ENCODE measurements at places on chromosomes 3 and 15.

DNA sequence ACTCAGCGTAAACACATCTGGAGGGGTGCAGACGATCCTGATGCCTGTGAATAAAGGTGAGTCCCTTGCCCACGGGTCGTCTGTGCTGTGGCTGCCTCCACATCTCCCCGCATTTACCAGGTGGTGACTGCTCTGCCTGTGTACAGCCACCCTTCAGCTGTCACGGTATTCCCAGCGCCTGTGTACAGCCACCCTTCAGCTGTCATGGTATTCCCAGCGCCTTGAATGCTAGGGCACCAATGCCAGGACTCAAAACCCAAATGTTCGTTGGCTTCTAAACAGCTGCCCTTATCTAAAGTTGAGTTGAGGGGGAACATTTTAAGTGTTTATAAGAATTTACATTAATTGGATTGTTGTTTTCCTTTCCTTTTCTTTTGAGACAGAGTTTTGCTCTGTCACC, 27.4 kb downstream of the MAP6D1 start:
- H3K27ac ChIP-seq: no peak overlapping the region
- peaks cover 1% of the 10 kb centered on the region for H3K36me3 ChIP-seq
- H3K4me1 ChIP-seq: no peaks in the 10 kb centered on the region
- DNase-seq: no peak
- no peaks in the 10 kb centered on the region for H3K27me3 ChIP-seq

DNA sequence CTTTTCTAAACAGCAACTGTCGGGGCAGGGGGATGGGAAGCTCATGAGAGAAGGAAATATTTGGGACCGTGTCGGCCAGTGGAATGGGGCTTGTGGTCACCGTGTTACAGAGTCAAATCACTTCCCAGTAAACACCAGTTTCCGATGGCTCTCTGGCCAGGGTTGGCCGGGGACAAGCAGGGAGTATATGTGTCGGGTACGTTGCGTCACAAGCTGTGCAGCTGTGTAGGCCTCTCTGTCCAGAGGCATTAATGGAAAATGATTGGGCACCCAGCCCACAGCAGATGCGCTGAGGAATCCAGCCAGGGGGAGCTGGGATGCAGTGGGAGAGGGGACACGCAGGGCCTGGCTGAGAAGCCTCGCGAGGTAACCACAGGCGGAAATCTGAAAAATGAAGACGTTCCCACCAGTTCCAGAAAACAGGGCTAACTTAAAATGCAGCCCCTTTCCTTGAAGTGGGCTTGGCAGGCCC, 15.8 kb upstream of the ALDH1A3 start:
- no peak overlapping the region for H3K27ac ChIP-seq
- no peaks in the 10 kb centered on the region for H3K27me3 ChIP-seq
- no peaks in the 10 kb centered on the region for H3K36me3 ChIP-seq
- no peaks in the 10 kb centered on the region for H3K4me1 ChIP-seq
- no peak overlapping the region for H3K4me3 ChIP-seq

- no peak overlapping the region for H3K4me3 ChIP-seq
- no peaks in the 10 kb centered on the region for H3K36me3 ChIP-seq
- no peaks in the 10 kb centered on the region for H3K4me1 ChIP-seq
- H3K27me3 ChIP-seq: no peaks in the 10 kb centered on the region
- no peak overlapping the region for H3K27ac ChIP-seq
Measured at GRCh38 chr3:170982733-170983132, 43.8 kb downstream of the SLC2A2 start.

DNA sequence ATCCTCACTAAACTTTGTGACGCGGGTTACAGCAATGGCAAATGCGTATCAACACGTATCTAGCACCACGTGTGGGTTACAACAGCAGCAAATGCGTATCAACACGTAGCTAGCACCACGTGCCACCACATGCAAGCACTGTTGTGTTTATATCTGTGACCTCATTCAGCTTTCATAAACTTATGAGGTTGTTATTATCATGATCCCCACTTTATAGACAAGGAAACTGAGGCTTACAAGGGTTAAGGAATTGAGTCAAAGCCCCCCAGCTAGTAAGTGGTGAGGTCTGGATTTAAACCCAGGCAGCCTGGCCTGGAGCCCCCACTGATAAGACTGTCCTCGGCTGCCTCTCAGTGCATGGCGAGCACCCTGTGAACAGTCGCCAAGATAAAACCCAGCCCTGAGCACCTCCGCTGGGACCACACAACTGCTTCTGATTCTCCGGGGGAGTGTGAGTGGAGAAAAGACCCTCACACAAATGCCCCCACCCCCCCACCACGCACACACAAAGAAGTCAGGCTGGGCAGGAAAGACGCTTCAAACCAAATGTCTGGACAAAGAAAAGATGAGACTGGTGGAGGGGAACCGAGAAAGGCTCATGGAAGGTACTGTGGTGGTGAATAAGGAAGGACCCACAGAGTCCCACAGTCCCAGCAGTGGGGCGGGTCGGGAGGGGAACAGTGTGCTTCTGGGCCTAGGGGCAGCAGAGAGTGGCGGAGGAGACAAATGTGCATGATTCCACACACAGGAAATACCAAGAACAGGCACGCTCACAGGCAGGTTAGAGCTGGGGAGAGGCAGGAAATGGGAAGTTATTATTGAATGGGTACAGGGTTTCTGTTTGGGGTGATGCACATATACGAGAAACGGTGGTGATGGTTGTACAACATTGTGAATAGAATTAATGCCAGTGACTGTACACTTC, 173.4 kb downstream of the XXYLT1 start:
- no peaks in the 10 kb centered on the region for H3K36me3 ChIP-seq
- H3K27ac ChIP-seq: no peak overlapping the region
- H3K27me3 ChIP-seq: no peaks in the 10 kb centered on the region

- H3K4me3 ChIP-seq: no peak overlapping the region
- H3K36me3 ChIP-seq: no peaks in the 10 kb centered on the region
- H3K27ac ChIP-seq: no peak overlapping the region
- H3K27me3 ChIP-seq: no peaks in the 10 kb centered on the region
Measured at GRCh38 chr3:16277471-16277870, 12.5 kb downstream of the OXNAD1 start.

- no peaks in the 10 kb centered on the region for H3K36me3 ChIP-seq
- no peak for DNase-seq
- no peak overlapping the region for H3K4me3 ChIP-seq
- H3K4me1 ChIP-seq: no peaks in the 10 kb centered on the region
Measured at GRCh38 chr3:104887069-104887468, 479.6 kb upstream of the ALCAM start.

DNA sequence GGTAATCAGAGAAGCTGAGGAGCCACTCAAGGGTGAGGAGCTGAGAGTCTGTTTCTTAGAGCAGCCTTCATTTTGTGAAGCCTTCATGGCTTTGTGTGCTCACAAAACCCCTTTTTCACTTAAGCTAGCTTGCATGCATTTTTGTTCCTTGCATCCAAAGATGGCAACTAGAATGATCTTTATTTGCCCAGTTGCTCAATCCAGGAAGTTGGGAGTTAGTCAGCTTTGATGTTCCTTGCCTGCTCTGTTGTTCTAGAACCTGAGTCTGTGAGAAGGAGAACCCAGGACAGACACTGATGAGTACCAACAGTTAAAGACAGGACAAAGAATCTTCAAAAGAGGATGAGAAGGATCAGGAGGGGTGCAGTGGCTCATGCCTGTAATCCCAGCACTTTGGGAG, 81.8 kb downstream of the IL20RB start:
- H3K4me1 ChIP-seq: no peaks in the 10 kb centered on the region
- no peak overlapping the region for H3K4me3 ChIP-seq
- no peaks in the 10 kb centered on the region for H3K27me3 ChIP-seq
- DNase-seq: no peak
- no peaks in the 10 kb centered on the region for H3K36me3 ChIP-seq
- no peak overlapping the region for H3K27ac ChIP-seq

DNA sequence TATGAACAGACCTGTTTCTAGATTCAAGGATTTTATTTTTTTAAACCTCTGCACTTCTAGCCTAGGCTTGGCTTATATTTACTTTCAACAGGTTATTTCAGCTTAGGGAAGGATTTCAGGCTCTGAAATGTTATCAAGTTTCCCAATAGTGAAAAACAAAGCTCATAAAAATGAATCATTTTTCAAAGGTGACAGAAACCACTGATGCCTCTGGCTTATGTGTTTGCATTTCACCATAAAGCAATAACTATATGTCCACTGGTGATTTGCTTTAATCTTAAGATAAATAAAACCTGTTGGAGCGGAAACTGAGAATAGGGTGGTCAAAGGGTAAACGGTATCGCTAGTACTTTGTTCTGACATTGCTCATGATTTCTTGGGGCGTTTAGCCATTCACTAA, 141.2 kb upstream of the LRIG1 start:
- no peaks in the 10 kb centered on the region for H3K36me3 ChIP-seq
- no peak for DNase-seq
- no peaks in the 10 kb centered on the region for H3K4me1 ChIP-seq
- H3K27ac ChIP-seq: peak overlapping the region; percentile 37

GRCh38 chr3:18194431-18194830, 230.7 kb downstream of the SATB1 start:
- H3K27ac ChIP-seq: no peak overlapping the region
- no peaks in the 10 kb centered on the region for H3K27me3 ChIP-seq
- DNase-seq: no peak
- H3K4me1 ChIP-seq: no peaks in the 10 kb centered on the region
- no peaks in the 10 kb centered on the region for H3K36me3 ChIP-seq

DNA sequence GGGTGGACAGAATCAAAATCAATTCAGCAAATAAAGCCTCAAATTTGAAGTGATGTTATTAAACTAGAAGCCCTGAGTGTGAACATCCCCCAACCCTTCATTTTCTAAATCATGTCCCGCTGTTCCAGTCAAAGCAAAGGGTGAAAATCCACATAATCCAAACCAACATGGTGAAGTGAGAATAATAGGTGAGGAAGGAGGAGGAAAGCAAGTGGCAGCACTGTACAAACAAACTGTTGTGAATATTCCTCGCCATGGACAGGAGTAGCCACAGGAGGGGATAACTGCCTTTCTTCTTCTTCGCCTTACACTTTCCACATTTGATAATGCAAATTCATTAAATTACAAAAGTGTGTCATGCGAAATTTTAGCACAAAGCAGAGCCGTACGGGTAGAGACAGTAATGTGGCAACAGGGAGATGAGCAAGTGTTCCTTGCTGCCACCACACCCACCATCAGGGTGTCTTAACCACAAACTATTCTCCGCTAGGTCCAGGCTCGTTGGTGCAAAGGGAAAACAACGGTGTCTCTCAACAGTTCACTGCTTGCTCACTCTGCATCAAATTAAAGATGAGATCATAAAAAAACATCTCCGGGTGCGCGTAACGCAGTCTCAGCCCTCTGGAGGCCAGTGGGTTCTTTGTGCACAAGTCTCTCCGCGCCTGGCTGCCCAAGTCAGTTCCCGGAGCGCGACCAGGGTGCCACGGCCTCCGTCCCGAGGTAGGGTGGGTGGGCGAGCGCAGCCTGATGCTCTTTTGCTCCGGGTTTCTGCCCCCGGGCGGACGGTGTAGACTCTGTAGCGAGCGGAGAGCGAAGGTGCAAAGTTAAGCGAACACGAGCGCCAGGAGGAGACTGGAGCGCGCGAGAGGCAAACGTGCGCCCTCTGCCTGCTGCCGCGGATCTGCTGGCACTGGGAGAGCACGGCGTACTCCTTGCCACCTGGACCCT, 6.7 kb downstream of the EPHA3 start:
- H3K27me3 ChIP-seq: no peaks in the 10 kb centered on the region
- no peaks in the 10 kb centered on the region for H3K36me3 ChIP-seq
- peak; percentile 61 for DNase-seq

DNA sequence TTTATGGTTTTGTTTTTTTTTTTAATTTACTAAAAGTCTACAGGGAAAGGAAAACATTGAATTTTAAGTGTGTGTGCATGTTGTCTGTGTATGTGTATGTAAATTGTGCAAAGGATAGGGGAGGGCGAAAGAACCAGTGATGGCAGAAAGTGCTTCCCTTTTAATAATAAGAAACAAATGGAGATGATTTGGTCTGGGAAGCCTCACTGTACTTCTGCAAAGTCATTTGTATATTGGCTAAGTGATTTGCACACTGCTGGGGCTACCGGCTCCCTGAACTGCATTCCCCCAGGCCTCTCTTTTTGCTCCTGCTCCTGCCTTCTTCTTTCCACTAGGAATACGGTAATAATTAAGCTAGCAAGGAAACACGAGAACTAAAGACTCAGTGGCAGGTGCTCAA, 101.2 kb downstream of the CD47 start:
- DNase-seq: no peak
- H3K4me3 ChIP-seq: no peak overlapping the region
- peaks cover 34% of the 10 kb centered on the region for H3K4me1 ChIP-seq
- no peaks in the 10 kb centered on the region for H3K36me3 ChIP-seq

GRCh38 chr3:45084361-45084760, 58.3 kb downstream of the CLEC3B start:
- H3K27me3 ChIP-seq: no peaks in the 10 kb centered on the region
- no peaks in the 10 kb centered on the region for H3K4me1 ChIP-seq
- H3K36me3 ChIP-seq: peaks cover 46% of the 10 kb centered on the region
- DNase-seq: no peak
- H3K4me3 ChIP-seq: no peak overlapping the region

DNA sequence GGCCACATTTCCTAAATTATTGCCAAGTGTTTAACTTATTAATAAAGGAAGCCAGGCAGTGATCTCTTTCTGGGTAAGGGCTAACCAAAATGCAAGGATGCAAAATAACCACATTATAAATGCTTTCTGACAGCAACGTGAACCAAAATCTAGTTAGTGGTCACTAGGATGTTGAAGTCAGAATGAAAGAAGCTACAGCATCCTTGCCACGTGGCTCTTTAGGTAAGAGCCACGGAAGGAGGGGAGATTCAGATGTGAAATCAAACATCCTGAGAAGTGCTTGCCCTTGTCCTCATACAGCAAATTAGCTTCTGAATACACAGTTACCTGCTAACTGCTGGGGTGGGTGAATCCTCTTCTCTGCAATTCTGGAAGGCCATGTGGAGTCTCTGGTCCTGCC, 246.2 kb downstream of the FEZF2 start:
- no peaks in the 10 kb centered on the region for H3K36me3 ChIP-seq
- H3K4me3 ChIP-seq: no peak overlapping the region
- H3K27me3 ChIP-seq: no peaks in the 10 kb centered on the region

GRCh38 chr15:38532728-38533127, 31.9 kb downstream of the RASGRP1 start:
- no peaks in the 10 kb centered on the region for H3K4me1 ChIP-seq
- no peak overlapping the region for H3K4me3 ChIP-seq
- no peaks in the 10 kb centered on the region for H3K36me3 ChIP-seq
- H3K27ac ChIP-seq: no peak overlapping the region
- no peaks in the 10 kb centered on the region for H3K27me3 ChIP-seq

DNA sequence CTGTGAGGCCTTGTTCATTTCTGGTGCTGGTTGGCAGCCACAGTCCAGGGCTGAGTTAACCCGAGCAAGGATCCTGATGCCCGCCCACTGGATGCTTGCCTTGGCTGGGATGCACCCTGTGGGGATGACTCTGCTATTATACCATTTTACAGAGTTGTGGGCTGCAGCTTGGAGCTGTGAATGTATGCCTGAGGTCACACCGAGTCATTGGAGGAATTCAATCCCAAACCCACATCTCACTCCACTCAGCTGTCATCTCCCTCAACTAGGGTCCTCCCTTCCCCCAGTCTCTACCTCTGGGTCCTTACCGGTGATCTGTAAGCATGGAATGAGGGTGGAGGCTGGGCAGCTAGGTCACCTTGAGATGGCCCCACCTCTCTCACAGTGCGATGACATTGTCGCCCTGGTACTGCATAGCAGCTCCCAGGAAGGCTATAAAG, 22.1 kb downstream of the MAPKAPK3 start:
- DNase-seq: no peak
- no peak overlapping the region for H3K4me3 ChIP-seq
- H3K36me3 ChIP-seq: no peaks in the 10 kb centered on the region
- H3K27ac ChIP-seq: no peak overlapping the region
- no peaks in the 10 kb centered on the region for H3K4me1 ChIP-seq

Measured in Peyer's patch (tissue), 4 donors.